ENCODE measurements at places on chromosomes 4 and X.
A peak's percentile ranks its signal among the peaks of the same experiment; 100 is the strongest.

DNA sequence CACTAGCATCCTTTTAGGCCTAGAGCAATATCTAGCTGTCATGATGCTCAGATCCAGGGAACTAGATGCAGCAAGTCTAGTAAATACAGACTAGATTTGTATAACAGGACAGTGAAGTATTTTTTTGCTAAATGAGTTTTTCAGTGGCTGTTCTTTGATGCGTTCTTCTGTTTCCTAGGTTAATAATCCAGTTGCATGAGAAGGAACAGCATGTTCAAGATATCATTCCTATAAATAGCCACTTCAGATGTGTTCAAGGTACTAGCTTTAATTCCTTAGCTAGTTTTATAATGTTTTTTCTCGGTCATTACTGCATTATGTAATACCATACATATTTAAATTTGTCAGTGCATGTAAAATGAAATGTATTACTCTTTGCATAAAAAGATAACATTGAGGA is 4.7 kb downstream of the OCRL start:
- DNase-seq = no peak

DNA sequence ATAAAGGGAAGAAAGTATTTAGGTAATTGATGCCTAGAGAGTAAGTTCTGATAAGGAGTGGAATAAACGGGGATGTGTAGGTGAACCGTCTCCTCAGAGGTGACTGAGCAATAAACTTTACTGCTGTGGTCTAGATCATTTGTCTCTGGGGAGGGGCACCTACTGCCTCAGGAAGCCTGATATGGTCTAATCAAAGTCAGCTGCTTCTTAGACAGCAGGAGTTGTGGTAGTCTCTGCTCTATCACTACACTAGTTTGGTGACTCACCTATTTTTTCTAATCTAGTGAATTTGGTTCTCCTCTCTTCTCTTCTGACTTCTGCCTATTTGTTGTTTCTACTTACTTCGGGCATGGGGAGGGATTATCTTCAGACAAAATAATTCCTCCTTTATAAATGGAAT is 95.1 kb upstream of the STIM2 start:
- DNase-seq = no peak

DNA sequence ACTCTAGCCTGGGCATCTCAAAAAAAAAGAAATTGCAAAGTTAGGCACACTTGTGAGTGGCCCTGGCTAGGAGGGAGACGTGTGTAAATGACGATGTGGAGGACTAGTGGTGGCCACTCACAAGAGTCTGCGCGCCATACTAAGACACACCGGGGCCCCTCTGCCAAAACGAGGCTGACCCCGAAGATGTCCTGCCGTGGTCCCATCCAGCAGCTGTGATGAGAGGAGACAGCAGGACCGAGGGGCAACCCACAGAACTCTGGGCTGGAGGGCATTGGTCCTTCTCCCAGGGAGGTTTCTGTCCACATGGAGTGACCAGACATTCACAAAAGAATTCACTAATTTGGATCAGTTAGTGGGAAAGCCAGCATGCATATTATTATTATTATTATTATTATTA is 47.4 kb downstream of the NOP14 start:
- DNase-seq = no peak

DNA sequence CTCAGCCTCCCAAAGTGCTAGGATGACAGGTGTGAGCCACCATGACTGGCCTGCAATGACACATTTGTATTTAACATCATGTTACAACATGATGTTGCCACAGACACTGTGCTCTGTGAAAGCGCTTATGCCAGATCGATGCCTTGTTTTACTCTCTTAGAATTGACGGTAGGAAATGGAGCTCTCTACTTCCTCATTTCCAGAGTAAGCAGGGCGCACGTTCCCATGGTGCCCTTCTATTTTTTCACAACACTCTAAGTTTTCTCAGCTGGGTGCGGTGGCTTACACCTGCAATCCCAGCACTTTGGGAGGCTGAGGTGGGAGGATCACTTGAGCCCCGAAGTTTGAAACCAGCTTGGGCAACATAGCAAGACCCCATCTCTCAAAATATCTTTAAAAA is 60.7 kb upstream of the DHRSX start:
- DNase-seq = no peak

- DNase-seq = no peak
These were observed 203.1 kb downstream of the FBXO8 start for GRCh38 chr4:174080361-174080760.

GRCh38 chr4:20444599-20445337 is 193.1 kb downstream of the SLIT2 start:
- no peak for DNase-seq

DNA sequence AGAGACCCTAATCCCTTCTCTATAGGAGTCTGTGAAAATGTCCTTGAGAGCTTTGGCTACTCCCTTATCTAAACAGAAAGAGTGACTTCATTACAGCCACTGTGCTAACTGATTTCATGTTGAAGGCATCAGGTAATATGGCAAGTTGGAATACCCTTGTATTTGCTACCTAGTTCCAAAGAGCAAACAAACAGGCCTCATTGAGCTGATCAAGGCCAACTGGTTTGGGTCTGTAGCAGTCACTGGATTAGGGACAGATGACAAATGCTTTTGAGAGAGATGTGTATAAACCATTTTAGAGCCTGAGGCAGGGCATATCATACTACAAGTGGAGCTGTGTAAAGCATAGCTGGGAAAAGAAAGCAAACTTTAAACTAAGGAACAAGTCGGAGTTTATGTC is 22.9 kb upstream of the PDLIM5 start:
- DNase-seq = no peak

DNA sequence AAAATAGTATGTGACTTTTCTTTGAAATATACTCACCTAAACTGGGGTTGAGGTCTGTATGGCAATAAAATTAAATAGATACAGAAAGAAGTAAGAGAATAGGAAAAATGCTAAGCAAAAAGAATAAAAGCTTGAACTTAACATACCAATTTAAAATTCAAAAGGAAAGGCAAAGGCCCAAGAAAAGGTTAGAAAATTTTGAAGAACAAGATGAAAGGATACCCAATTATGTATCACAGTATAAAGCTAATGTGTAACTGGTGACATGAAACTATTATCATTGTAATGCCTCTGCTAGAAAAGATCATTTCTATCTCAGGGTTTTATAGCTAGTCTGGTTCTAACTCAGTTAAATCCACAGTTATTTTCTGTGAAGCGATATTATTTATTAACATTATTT is 99.1 kb downstream of the PDLIM5 start:
- DNase-seq = no peak

- DNase-seq = no peak
These were observed 203.3 kb downstream of the ANTXR2 start for GRCh38 chr4:79869597-79870237.

GRCh38 chrX:135974279-135974856 is 580 bp upstream of the MMGT1 start:
- peak; percentile 67 for DNase-seq

GRCh38 chr4:41297832-41298231 is 41.1 kb downstream of the UCHL1 start:
- DNase-seq = no peak

GRCh38 chr4:183306811-183307210 is 13.3 kb downstream of the CLDN22 start:
- DNase-seq = no peak

DNA sequence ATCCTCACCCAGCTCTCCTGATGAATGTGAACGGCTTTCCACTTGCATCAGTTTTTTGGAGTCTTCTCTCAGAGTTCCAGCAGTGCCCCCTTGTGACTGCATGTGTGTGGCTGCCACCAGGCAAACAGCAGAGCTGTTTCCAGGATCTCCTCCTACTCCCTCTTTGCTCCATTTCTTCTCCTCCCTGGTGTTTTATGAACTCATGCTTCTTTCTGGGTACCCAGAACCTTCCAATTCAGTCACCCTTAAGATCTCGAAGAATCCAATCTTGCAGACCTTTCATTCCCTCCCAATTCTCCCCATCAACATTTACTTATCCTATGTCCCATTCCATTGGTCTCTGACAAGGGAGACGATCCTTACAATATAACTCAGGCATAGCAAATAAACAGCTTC is 6.8 kb upstream of the TCEANC start:
- peak; percentile 28 for DNase-seq

- no peak for DNase-seq
These were observed 52.2 kb upstream of the ADGRG2 start for GRCh38 chrX:19174401-19175025.

DNA sequence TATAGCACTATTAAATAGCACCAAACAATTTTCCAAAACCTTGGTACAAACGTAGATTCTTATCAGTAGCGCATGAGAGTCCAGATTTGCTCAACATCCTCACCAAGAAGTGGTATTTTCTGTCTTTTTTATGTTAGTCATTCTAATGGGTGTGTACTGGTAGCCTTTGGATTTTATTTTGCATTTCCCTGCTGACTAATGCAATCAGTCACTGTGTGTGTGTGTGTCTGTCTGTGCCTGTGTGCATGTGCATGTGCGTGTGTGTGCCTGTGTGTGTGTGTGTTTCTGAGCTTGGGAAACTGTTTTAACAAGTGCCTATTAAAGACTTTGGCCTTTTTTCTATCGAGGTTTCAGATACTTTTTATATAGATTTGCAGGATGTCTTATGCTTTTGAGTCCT is 82.2 kb upstream of the MAGEA10 start:
- DNase-seq = no peak

- DNase-seq = no peak
These were observed 8.1 kb upstream of the SMS start for GRCh38 chrX:21932292-21933002.

DNA sequence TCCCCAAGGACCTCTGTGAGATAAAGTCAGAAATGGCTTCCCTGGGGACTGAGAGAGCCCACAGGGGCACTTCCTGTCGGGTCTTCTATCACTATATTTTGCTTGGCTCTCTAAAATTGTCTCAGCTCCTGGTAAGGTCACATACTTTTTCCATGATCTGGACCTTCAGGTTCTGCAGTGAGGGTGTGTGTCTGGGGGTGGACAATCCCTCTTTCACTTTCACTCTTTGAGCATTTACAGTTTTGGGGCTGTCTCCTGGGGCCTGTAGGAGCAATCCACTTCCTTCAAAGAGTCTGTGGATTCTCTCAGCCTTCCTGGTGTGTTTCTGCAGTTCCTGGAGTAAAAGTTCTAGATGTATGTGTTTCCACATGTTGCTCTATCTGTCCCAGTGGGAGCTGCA is 335.7 kb downstream of the FSTL5 start:
- DNase-seq = no peak

DNA sequence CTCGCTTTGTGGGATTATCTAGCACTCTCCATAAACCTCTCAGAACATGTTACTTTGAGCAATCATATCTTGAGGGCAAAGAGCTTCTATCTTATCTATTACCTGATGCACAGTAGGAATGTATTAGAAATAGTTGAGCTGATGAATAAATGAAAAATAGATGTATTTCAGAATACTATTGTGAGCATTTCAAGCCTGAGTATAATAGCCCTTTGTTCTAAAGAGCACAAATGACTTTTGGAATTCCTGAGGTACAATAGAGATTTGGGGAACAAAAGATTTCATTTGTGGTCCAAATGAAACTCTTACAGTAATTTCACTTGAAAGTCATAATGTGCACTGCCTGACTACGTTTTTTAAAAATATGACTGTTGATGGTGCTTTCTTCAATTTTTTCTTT is 159.5 kb downstream of the UGT8 start:
- DNase-seq = no peak

GRCh38 chrX:12319003-12319519 is 180.8 kb downstream of the FRMPD4 start:
- no peak for DNase-seq

DNA sequence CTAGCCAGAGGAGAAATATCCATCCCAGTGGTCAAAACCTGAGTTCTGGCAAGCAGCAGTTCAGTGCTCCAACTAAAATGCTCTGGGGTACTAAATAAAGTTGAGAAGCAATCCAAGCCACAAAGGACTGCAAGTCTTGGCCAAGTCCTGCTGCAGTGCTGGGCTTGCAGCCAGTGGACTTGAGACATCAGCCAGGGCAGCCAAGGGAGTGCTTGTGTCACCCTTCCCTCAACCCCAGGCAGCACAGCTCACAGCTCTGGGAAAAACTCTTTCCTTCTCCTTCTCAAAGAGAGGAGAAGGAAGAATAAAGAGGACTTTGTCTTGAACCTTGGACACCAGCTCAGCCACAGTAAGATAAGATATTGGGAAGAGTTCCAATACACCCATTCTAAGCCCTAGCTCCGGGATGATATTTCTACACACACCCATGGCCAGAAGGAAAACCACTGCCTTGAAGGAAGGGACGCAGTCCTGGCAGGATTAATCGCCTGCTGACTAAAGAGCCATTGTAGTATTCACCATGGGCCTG is 99.8 kb downstream of the PTCHD1 start:
- DNase-seq = no peak

DNA sequence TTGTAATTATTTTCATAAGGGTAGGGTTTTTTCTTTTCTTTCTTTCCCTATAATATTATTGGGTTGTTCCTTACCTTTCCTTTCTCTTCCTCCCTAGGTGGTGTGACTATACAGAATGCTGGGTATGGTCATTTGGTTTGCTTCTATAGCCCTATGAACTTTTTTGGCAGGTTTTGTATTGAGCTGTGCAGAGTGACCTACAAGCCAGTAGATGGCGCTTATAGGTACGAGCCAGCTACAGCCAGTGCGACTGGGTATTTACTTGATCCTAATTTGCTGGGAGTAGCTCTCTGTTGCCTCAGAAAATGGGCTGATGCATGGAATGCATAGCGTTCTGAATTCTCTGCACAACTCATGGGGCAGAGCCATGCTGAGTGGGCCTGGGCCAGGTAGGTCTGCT is 423.3 kb downstream of the MAGEE1 start:
- no peak for DNase-seq

GRCh38 chr4:3781997-3782930 is 16.1 kb downstream of the ADRA2C start:
- no peak for DNase-seq

GRCh38 chr4:6271701-6272465 is 2.2 kb downstream of the WFS1 start:
- DNase-seq = no peak

DNA sequence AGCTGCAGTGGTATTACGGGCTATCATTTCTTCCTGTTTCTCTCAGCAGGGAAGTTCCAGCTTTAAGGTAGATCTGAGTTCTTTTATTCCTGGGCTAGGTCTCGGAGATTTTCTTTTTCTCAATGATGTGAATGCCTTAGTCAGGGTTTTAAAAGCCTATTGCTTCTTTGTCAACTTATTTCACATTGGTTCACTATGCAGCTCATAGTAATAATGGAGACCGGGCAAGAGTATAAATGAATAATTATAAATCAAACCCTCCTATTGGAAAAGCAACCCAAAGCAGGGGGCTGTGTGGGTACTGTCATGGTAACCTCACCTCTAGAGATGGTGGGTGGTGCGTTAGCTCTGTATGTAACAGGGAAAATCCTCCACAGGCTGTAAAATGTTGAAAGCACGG is 563.6 kb downstream of the RPA4 start:
- no peak for DNase-seq

GRCh38 chr4:110005461-110006056 is 92.9 kb downstream of the EGF start:
- no peak for DNase-seq

- DNase-seq = no peak
These were observed 46.4 kb downstream of the KDR start for GRCh38 chr4:55078987-55079386.

- no peak for DNase-seq
These were observed 45.4 kb downstream of the INTS12 start for GRCh38 chr4:105662935-105663675.

Data from NCI-H1105 (cell line).